Caco-2 (cell line): ENCODE measurements at places on chromosomes 11 and 22. TPM values are rescaled to one million over a fixed set of nuclear protein-coding genes. Genes with fewer than 3 reads are reported as not detected.

GRCh38 chr22:20283674-20284066 lies 15.6 kb upstream of the RTN4R start:
- DNase-seq = no peak

DNA sequence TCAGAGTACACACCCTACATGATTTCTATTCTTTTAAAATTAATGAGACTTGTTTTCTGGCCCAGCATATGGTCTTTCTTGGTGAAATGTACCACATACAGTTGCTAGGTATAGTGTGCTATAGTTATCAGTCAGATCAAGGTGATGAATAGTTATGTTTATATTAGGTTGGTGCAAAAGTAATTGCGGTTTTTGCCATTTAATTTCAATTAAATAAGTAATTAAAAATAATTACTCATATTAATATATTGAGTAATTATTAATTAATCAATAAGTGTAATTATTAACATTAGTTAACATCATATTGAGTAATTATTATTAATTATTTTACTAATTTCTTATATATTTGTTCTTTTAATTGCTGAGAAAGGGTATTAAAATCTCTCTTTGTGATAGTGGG lies 56.1 kb downstream of the MYEOV start:
- no peak for DNase-seq

SGSM1 gene
- 5.5 and 6.1 TPM in 2 replicates for total RNA-seq

APOL5 gene
- not detected in 2 replicates for total RNA-seq

CHRDL2 gene
- 2.5 and 3.4 TPM in 2 replicates for total RNA-seq

ZNF280B gene
- 3.9 and 4.0 TPM in 2 replicates for total RNA-seq
